Stimulated activated CD8-positive, alpha-beta memory T cell treated with anti-CD3 and anti-CD28 coated beads, Interleukin-2, amount 100 ng/mL, for 1 hour (primary cell): ENCODE measurements at places on chromosomes 5 and 9.

DNA sequence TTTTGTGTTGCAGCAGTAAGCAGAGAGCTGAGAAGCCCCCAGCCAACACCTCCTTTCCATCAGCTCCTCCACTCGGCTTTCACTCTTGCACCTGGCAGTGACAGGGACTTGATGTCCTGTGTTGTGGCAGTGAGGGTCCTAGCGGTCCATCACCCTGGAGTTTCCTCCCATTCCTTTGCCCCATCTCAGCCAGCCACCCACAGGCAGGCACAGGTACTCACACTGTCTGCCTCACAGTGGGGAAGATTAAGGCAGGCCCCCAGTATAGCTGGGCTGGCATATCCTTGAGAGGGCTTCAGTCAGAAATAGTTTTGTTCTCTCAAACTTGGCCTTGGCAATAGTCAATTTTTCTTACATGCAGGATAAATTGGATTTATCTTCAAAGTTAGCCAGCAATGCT, 362.7 kb downstream of the GADD45G start:
- DNase-seq, result no peak

GRCh38 chr5:32144378-32145207, 29.5 kb downstream of the GOLPH3 start:
- no peak for DNase-seq

GRCh38 chr5:93993161-93993560, 251.8 kb upstream of the POU5F2 start:
- no peak for DNase-seq

DNA sequence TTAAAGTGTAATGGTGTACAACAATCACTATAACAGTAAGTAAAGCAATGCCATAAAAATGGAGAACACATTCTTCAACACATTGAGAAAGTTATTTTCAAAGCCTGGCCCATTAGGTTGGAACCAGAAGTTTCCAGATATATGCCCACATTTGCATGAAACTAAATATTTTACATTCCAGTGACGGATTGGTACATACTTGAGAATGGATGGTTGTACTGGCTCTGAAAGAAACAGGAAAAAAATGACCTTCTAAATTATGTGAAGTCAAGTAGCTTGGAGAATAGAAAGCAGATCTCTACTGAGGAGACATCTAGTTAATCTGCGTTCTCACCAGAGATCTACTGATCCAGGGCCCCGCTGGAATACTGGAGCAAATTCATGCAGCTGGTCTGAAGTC, 1037.0 kb downstream of the NR2F1-AS1 start:
- DNase-seq, result no peak

- no peak for DNase-seq
These were observed 695.4 kb upstream of the CDH18 start for GRCh38 chr5:20683241-20683940.

DNA sequence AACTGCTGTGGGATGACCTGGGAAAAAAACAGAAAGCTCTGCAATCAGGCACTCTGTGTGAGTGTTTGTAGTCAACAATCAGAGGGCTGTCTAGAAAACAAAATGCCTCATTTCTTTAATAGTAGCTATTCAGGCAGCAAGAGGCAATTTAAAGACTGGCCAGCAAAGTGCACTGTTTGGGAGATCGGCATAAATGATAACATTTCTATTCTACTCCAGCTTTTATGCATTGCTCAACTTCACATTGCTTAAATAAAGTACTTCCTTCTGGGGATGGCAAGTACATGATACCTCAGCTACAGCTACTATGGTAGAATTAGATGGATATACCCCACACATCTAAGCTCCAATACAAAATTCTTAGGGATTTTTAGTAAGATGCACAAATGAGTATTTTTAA, 193.1 kb downstream of the DCP2 start:
- DNase-seq, result no peak

DNA sequence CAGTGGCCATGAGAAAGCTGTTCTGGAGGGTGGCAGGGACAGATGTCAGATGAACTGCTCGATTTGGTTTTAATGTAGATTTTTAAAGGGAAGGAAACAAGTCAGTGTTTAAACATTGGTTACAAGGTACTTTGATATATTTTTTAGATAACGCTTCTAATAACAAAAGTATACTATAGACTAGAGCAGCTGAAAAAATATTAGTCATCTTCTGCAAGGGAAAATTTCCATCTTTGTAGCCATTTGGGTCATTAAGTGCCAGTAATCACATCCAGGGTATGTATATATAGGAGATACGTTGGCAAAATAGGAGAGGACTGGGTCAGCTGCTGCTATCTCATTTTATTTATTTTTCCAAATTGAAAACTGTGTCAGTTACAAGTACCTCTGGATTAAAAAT, 69.0 kb downstream of the SV2C start:
- no peak for DNase-seq

DNA sequence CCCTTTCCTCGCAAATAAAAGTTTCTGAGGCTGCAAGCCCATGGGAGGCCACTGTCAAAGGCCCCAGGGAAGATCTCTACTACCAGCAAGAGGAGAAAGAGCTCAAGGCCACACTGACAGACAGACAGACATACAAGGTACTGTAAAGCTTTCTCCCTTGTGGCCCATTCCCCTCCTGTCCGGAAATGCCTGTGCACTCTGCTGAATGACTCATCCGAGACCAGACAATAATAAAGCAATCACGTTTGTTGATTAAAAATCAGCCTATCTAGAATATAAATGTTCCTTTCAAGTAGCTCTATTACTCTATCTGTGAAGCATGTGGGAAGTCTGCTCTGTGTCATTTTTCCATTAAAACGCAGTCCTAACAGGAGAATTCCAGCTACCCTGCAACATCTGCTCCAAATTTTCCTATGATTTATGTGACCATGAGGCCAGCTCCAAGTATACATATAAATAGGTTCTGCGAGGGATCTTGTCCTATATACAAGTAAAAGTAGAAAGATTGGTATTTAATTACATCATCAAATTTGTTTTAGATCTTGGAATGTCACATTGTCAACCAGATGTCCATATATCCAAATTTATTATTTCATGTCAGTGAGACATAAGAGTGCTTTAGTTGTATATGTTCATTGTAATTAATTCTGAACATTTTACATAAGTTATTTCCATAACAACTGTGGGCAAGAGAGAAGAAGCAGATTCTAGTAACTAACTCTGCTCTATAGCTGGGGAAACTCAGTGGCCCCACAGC, 34.7 kb upstream of the TGFBI start:
- no peak for DNase-seq

DNA sequence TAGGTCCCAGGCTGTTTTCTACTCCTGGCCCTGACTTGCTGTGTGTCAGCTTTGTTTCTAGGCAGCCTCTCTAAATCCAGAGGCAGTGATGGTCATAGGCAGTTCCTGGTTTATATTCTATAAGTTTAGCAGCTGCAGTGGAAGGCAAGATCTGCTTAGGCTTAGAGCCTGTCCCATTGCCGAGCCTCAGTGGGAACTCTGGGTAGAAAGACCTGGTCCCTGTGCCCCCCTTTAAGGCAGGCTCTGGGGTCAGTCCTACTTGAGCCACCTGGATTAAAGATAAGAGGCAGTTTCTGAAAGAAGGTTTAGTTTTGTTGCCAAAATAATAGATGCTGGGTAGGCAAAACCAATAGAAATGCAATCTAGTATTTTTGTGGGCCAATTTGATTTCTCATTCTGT, 13.6 kb downstream of the MCCC2 start:
- no peak for DNase-seq

- no peak for DNase-seq
These were observed 144.9 kb downstream of the CDK5RAP2 start for GRCh38 chr9:120435091-120435490.

GRCh38 chr5:121640298-121640697, 211.4 kb upstream of the FTMT start:
- DNase-seq, result no peak

DNA sequence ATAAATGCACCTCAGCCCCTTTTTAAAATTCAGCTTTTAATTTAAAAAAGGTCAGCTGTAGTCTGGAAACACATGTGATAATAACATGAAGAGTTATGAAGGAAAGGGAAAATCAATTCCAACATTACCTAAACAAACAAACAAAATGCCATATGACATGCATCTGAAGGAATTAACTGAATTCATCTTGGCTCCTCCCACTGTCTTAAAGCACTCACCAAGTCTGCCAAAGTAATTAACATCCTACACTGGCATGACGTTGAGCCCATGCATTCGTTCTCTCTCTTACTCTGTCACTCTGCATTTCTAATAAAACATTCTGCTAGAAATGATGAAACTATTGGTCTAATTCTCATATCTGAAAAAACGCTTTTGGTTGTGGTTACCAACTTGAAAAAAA, 37.7 kb downstream of the TSSK1B start:
- no peak for DNase-seq
